ENCODE measurements at places on chromosomes 7 and 10.

GRCh38 chr7:129091484-129092002, 36.6 kb upstream of the TNPO3 start:
- DNase-seq = peak; percentile 75

- no peak for DNase-seq
Observed at GRCh38 chr10:62573929-62574328, 199.8 kb downstream of the ZNF365 start.

GRCh38 chr7:82897500-82897899, 265.2 kb downstream of the PCLO start:
- no peak for DNase-seq

GRCh38 chr7:148371280-148371937, 219.2 kb upstream of the C7orf33 start:
- no peak for DNase-seq

- no peak for DNase-seq
Observed at GRCh38 chr7:51104278-51104677, 212.3 kb downstream of the COBL start.

GRCh38 chr7:13851736-13852135, 137.7 kb downstream of the ETV1 start:
- no peak for DNase-seq

DNA sequence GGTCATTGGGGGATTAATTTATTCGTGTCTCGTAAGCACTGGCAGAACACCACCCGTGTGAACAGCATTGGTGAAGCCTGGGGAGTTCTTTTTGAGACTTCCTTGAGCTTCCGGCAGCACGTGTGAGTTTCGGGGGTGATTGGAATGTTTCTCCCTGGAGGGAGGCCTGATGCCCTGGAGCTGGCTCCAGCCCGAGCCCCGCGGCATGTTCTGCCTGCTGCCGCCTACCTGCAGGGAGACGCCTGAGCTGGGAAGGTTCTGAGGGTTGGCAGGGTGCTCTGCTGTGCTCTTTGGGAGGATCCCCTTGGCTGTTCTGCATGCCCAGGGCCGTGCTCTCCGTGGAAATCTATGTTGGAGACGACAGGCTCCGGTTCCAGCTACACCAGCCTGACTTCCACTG, 159.3 kb downstream of the MGMT start:
- DNase-seq = no peak

DNA sequence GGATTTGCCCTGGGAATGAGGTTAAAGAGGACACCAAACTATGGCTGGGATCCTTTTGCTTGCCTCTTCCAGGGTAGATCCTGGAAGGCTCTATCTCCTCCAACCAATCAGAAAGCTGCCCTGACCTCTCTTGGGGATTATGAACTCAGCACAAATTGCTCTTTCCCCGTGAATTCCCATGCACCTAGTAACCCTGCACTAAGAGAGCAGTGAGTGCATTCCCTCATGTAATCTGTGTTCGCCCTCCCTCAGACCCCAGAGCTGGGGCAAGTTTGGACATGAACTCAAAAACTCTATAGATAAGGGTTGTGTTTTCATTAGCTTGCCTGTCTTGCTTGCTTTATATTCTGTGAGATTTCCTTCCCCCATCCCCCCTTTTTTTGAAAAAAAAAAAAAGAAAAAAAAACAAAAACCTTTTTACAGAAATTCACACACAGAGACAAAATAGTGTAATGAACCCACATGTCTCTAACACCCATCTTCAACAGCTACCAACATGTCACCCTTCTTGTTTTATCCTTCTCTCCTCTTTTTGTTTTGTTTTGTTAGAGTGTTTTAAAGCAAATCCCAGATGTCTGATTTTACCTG, 225.5 kb upstream of the TCF7L2 start:
- DNase-seq = no peak

- no peak for DNase-seq
Observed at GRCh38 chr10:14146025-14146424, 184.7 kb downstream of the FRMD4A start.

GRCh38 chr7:70237831-70238575, 639.7 kb downstream of the AUTS2 start:
- no peak for DNase-seq

DNA sequence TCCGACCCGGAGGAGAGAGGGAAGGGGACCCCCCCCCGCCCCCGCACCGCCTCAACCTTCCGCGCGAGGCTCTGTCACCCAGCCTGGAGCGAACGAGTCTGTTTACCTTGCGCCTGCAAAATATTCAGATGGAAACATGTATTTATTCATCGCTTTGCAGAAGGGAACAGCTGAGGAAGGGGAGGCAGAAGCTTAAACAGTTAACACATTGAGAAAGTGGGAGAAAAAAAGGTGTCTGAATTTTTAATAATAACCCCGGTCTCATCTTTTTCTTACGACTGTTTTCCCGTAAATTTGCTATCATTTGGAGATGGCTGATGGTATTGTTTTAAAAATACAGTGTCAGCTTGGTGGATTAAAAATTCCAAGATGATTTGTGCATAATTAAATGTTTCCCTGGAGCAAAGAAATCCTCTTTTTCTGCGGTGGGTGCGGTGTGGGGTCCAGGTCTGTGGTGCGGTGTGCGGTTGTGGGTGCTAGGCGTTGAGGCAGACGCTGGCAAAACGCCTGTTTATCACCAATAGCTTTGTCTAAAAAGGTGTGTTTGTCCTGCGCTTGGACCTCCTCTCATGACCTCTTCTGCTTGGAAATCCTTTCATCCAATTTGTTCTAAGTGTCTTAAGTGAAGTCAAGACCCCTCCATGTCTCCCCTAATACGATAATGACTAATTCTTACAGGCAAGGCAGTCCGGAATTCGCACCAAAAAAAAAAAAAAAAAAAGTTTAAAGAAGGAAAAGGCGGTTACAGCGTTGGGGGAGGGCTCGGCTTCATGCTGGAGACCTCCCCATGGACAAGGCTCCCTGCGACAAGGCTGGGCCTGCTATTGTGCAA, 1.6 kb downstream of the UNCX start:
- DNase-seq = no peak

Measured in left cardiac atrium (tissue), 4 donors.